ENCODE measurements at places on chromosomes 3 and 15.

- DNase-seq: no peak
Measured at GRCh38 chr3:131733086-131733841, 230.5 kb upstream of the MRPL3 start.

DNA sequence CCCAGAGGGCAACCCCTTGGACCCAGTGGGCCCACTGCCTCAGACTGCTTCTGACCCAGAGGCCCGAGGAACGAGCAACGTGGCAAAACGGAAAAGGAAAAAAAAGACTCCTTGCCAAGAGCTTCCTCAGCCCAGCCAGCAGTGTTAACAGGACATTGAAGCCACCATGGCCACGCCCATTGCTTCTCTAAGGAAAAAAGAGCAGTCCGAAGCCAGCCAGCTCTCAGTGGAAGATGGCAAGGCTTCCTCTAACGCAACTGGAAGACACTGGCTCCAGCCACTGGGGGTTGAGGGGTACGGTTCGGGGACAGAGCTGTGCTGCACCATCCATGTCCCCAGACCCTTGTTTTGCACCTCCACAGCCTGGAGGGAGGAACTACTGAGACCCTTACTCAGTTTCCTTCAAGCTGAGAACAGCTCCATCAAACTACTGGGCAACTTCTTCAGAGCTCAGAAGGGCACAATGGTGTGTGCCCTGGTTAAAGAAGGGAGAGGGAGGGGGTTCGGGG lies 10.7 kb downstream of the BMF start:
- no peak for DNase-seq

DNA sequence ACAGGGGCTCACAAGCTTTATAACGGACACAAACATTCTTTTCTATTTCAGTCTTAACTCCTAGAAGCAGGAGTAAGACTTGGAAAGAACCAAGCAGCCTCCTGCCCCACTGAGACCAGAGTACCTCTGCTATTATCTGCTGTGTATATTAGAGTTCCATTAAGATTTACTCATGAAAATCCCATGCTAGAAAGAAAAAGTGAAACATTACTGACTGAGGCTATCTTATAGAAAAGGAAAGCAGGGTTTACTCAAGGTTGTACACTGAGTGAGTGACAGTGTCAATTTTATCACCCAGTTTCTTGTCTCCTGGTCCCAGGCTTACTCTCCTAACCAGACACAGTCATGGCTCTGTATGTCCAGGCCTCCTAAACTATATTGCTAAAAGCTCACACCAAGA lies 97.9 kb upstream of the SOX2 start:
- no peak for DNase-seq

DNA sequence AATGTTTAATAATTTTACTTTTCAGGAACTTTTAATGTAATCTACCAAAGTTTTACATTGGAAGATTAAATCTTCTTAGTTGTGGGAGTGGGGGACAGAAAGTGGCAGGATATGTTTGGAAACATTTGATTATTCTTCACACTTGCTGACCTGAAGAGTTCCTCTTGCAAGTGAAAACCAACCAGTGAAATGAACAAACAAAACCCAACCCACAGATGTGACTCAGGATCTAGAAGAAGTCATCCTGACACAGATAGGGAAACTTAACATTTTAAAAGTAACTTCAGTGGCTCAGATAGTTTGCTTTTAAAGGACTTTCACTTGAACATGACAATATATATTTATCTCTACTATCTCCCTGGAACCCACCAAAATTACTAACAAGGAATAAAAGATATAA lies 55.4 kb downstream of the ASTE1 start:
- no peak for DNase-seq

DNA sequence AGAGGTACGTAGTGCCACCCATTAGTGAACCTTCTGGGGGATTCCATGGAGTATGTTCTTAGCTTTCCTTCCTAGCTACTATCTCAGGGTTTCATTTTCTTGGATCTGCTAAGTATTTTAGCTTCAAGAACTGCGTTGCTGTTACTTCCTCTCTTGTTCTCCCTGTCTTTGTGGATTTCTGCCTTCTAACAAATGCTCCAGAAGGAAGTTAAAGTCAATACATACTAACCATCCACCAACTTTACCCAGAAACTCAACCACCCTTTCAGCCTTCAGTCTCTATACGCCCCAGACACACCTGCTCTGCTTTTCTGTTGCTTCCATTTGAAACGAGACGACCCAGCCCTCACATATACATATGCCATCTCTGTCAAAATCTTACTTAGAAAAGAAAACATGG lies 2.4 kb upstream of the KLF13 start:
- DNase-seq: no peak

GRCh38 chr3:129449279-129450115 lies 9.5 kb downstream of the IFT122 start:
- no peak for DNase-seq

DNA sequence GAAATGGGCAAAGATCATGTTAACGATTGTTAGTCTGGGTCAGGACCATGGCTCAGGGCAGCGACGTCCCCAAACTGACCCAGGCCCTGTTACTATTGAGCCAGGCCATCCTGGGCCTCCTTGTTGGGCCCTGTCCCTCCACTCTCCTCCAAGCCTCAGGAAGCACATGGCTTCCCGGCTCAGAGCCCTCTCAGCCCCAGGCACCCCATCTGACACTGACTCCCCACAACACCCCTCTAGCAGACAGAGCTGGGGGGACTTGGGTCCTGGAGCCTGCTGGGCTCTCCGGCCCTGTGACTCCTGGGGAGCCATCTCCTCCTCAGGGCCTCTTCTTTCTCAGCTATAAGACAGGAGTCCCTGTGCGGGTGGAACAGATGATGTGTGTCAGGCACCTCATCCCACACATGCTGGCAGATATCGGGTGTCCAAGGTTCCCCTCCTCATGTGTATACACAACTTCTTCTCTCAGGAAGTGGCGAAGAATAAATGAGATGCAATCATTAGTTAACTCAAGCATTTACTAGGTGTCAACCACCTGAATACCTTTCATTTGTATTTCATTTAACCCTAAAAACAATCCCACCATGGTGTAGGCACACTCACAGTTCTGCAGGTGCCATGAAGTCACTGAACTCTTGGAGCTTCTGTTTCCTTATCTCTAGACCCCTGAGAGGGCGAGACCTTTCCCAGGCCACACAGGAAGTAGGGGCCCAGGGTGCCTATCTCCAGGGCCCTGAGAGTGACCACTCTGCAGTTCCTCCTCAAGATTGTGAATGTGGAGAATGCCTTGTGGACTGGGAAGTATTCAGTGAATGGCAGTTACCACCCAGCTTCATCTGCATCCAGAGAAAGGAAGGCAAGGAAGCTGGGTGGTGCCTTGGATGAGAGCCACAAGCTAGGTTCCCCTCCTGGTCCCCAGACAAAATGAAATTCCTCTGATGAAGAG lies 282.5 kb upstream of the TLE3 start:
- DNase-seq: no peak

GRCh38 chr3:105402287-105402801 lies 35.6 kb downstream of the ALCAM start:
- DNase-seq: no peak

GRCh38 chr3:139655909-139656595 lies 21.7 kb downstream of the NMNAT3 start:
- no peak for DNase-seq

DNA sequence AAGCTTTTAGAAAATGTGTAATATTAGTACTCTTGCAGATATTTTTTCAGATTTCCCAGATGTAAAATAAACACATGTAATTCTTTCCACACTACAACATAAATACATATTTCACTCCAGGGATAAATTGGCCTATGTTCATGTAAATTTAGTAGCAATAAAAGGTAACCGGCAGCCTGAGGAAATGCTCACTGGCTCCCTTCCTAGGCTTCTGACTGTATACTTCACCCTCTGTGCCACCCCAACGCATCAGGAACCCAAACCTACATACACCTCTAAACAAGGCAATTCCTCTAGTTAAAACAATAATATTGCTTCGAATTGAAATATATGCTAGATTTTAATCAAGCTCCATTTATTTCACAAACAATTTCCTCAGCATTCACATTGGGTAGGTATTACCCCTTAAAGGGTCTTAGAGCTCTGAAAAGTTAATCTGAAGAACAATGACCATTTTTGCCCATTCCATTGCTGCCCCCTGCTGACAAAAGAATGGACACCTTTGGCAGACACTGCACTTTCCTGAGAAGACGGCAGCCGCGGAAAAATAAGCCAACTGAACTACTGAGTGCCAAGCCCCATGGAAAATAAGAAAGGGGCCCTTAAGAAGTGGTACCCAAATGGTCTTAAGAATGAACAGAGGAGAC lies 212.5 kb downstream of the OSBPL10 start:
- DNase-seq: peak; percentile 8

- DNase-seq: peak; percentile 92
Measured at GRCh38 chr3:182212479-182213076, 500.9 kb downstream of the SOX2 start.

Data from NCI-H2081 (cell line).